ENCODE measurements at places on chromosomes 16 and 17. TPM values are rescaled to one million over a fixed set of nuclear protein-coding genes. Genes with fewer than 3 reads are reported as not detected.

ERN2 gene
- not detected for total RNA-seq

GPRC5C gene
- total RNA-seq: not detected

FZD2 gene
- total RNA-seq: 0.66 TPM

RMI2 gene
- 8.0 TPM for total RNA-seq

CDH1 gene
- not detected for total RNA-seq

KRT12 gene
- not detected for total RNA-seq

FBXL16 gene
- 0.65 TPM for total RNA-seq

All from thoracic aorta endothelial cell (primary cell).